ENCODE measurements at places on chromosomes 3 and 15.

- no peak for DNase-seq
Measured at GRCh38 chr15:35182841-35183479, 97.9 kb upstream of the NANOGP8 start.

GRCh38 chr3:62228467-62228866 lies 144.9 kb downstream of the FEZF2 start:
- no peak for DNase-seq

GRCh38 chr3:157493627-157494550 lies 9.3 kb downstream of the VEPH1 start:
- peak; percentile 62 for DNase-seq

DNA sequence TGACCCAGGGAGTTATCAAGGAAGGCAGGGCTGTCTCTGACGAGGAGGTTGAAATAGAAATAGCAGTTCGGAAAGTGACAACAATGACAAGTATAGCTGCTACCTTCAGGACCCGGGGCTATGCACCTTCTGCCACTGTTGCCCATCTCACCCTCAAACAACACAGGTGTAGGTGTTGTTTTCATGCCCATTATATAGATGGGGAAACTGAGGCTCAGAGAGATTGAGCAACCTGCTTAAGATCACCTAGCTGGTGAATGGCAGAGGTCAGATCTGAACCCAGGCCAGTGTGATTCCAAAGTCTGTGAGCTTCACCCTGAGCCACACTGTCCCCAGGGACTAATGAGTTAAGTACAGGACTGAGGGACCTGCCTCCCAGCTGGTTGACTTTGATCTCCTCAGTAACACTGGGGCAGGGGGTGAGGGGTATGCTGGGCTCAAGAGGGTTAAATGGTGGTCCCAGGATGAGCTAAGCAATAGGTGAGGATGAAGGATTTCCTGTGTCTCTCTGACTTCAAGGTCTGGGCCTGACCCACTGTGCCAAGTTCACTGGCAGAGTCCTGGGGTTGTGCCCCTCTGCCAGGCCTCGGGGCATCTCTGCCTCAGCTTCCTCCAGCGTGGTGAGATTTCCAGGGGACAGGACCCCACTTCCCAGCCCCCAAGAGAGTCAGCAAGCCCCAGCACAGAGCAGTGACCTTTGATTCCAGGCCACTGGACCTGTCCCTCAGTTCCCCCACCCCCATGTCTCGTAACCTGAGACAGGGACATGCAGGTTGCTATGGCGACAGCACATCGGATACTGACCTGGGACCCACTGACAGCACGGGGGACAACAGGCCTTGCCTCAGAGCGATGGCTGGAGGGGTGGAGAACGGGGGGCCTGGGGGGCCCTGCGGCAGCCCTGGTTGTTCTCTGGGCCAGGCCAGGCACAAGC lies 35.0 kb downstream of the ATP2B2 start:
- DNase-seq: no peak

- DNase-seq: no peak
Measured at GRCh38 chr15:56919609-56920366, 1.3 kb downstream of the TCF12 start.
